Right atrium auricular region (tissue), 2 donors: ENCODE measurements at places on chromosomes 12 and 14. TPM values are rescaled to one million over a fixed set of nuclear protein-coding genes. Genes with fewer than 3 reads are reported as not detected.

The HIF1A gene
- 89.1 TPM for total RNA-seq

The CACNA1C gene
- total RNA-seq = 93.6 TPM

The SYNDIG1L gene
- 0.22 TPM for total RNA-seq

The KLHDC2 gene
- 80.3 TPM for total RNA-seq

The KRT74 gene
- total RNA-seq = not detected

The DNAJC22 gene
- total RNA-seq = 1.2 TPM

The SMAGP gene
- 3.8 TPM for total RNA-seq

The DTX1 gene
- total RNA-seq = 1.2 TPM

The ANO2 gene
- 9.3 TPM for total RNA-seq

The BCAT1 gene
- 3.4 TPM for total RNA-seq

The ACVRL1 gene
- total RNA-seq = 48.1 TPM

The ZNF605 gene
- 3.3 TPM for total RNA-seq

The ADAMTS20 gene
- not detected for total RNA-seq

The DHRS2 gene
- not detected for total RNA-seq

The IL26 gene
- total RNA-seq = not detected

The GALNT6 gene
- 1.3 TPM for total RNA-seq

The CHFR gene
- 13.6 TPM for total RNA-seq

The GLIPR1L2 gene
- 3.8 TPM for total RNA-seq

The TEAD4 gene
- total RNA-seq = 12.9 TPM

The HCAR1 gene
- total RNA-seq = 0.12 TPM

The ZC3H10 gene
- total RNA-seq = 2.1 TPM

The ZC2HC1C gene
- 10.5 TPM for total RNA-seq

The RHOJ gene
- total RNA-seq = 11.2 TPM

The REP15 gene
- total RNA-seq = 1.4 TPM

The GPRC5D gene
- not detected for total RNA-seq

The NOXRED1 gene
- not detected for total RNA-seq

The ADCY4 gene
- 17.1 TPM for total RNA-seq

The KRT86 gene
- total RNA-seq = not detected

The TRPV4 gene
- total RNA-seq = 0.90 TPM

The RNF212B gene
- not detected for total RNA-seq

The AQP2 gene
- not detected for total RNA-seq

The BRF1 gene
- total RNA-seq = 17.2 TPM

The SMIM41 gene
- 0.44 TPM for total RNA-seq

The PTPN6 gene
- 3.7 TPM for total RNA-seq

The CCDC175 gene
- not detected for total RNA-seq

The KRAS gene
- 9.6 TPM for total RNA-seq

The BHLHE41 gene
- 15.0 TPM for total RNA-seq

The CEP170B gene
- 15.1 TPM for total RNA-seq

The TAS2R13 gene
- 0.24 TPM for total RNA-seq

The TAMALIN gene
- total RNA-seq = 17.6 TPM

The MORN3 gene
- total RNA-seq = not detected

The PLEKHH1 gene
- 5.3 TPM for total RNA-seq

The TROAP gene
- total RNA-seq = not detected
